Pancreas (tissue), 10 donors: ENCODE measurements at places on chromosomes 1 and 21. TPM values are rescaled to one million over a fixed set of nuclear protein-coding genes. Genes with fewer than 3 reads are reported as not detected.

- H3K4me1 ChIP-seq: no peaks in the 10 kb centered on the region
- H3K36me3 ChIP-seq: no peaks in the 10 kb centered on the region
- no peak overlapping the region for H3K4me3 ChIP-seq
These were observed 36.2 kb upstream of the ZNF362 start for GRCh38 chr1:33219886-33220661.

DNA sequence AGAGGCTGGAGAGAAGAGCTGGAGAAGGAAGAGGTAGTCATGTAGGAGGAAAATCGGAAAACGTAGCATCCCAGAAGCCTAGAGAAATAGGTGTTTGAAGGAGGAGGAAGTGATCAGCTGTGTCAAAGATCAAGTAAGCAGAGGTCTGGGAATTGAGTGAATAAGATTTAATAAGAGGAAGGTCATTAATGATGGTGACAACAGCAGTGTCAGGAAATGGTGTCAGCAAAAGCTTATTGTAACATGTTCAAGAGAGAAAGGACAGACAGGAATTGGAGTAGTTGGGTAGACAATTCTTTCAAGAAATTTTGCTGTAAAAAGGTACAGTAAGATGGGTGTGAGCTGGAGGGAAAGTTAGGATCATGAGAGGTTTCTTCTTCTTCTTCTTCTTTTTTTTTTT lies 41.6 kb upstream of the SLC6A9 start:
- no peaks in the 10 kb centered on the region for H3K4me1 ChIP-seq
- no peak overlapping the region for H3K4me3 ChIP-seq
- DNase-seq: no peak

- H3K4me1 ChIP-seq: peaks cover 9% of the 10 kb centered on the region
- no peak for DNase-seq
- no peaks in the 10 kb centered on the region for H3K27me3 ChIP-seq
- H3K27ac ChIP-seq: no peak overlapping the region
- H3K4me3 ChIP-seq: no peak overlapping the region
- no peaks in the 10 kb centered on the region for H3K36me3 ChIP-seq
These were observed 1.6 kb upstream of the DYRK3 start for GRCh38 chr1:206633708-206634121.

- H3K36me3 ChIP-seq: no peaks in the 10 kb centered on the region
- no peak overlapping the region for H3K27ac ChIP-seq
- DNase-seq: no peak
- H3K4me3 ChIP-seq: no peak overlapping the region
- H3K4me1 ChIP-seq: no peaks in the 10 kb centered on the region
These were observed 44.0 kb upstream of the HMGB4 start for GRCh38 chr1:33819913-33820311.

- H3K4me3 ChIP-seq: no peak overlapping the region
- H3K27me3 ChIP-seq: no peaks in the 10 kb centered on the region
- H3K36me3 ChIP-seq: no peaks in the 10 kb centered on the region
These were observed 22.8 kb upstream of the TARS2 start for GRCh38 chr1:150464422-150464826.

DNA sequence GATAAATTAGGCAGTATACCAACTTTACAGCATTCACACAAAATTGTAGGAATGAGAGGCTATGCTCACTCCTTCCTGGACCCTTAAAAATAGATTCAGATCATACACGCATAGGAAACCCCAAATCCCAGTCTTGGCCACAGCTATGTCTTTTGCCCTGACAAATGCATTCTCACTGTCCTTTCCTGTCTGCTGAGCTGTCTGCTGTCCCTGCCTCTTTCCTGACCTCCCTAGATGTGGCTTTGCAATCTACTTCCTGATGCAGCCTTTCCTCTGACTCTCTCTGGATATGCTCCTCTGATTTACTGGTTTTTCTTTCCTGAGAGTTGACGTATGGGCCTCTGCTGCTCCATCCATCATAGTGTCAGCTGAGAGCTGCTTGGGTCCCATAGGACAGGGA lies 59.8 kb upstream of the SLC35F3 start:
- H3K27ac ChIP-seq: no peak overlapping the region
- no peaks in the 10 kb centered on the region for H3K4me1 ChIP-seq
- no peak for DNase-seq
- H3K27me3 ChIP-seq: no peaks in the 10 kb centered on the region
- no peak overlapping the region for H3K4me3 ChIP-seq

The TRAF3IP3 gene
- polyA plus RNA-seq: 1.4 TPM

The LHX8 gene
- polyA plus RNA-seq: not detected

GRCh38 chr1:206679738-206680211 lies 4.9 kb upstream of the MAPKAPK2 start:
- H3K36me3 ChIP-seq: no peaks in the 10 kb centered on the region
- H3K4me3 ChIP-seq: no peak overlapping the region
- no peaks in the 10 kb centered on the region for H3K27me3 ChIP-seq
- H3K4me1 ChIP-seq: peaks cover 8% of the 10 kb centered on the region
- DNase-seq: no peak

The TACSTD2 gene
- polyA plus RNA-seq: 132 TPM

The PDZK1 gene
- polyA plus RNA-seq: 21.6 TPM

DNA sequence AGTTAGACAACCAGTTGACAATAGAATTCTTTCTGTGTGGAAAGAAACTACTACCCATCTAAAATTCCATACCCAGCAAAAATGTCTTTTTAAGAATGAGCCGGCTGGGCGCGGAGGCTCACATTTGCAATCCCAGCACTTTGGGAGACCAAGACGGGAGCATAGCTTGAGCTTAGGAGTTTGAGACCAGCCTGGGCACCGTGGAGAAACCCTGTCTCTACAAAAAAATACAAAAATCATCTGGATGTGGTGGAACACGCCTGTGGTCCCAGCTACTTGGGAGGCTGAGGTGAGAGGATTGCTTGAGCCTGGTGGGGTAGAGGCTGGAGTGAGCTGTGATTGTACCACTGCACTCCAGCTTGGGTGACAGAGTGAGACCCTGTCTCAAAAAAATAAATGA lies 79.2 kb downstream of the SCCPDH start:
- H3K27ac ChIP-seq: no peak overlapping the region
- no peak for DNase-seq
- no peaks in the 10 kb centered on the region for H3K4me1 ChIP-seq
- H3K4me3 ChIP-seq: no peak overlapping the region
